ENCODE measurements at places on chromosomes 2 and 18. TPM values are rescaled to one million over a fixed set of nuclear protein-coding genes. Genes with fewer than 3 reads are reported as not detected.

ACVR1 gene
- 33.9 TPM for polyA plus RNA-seq

DNA sequence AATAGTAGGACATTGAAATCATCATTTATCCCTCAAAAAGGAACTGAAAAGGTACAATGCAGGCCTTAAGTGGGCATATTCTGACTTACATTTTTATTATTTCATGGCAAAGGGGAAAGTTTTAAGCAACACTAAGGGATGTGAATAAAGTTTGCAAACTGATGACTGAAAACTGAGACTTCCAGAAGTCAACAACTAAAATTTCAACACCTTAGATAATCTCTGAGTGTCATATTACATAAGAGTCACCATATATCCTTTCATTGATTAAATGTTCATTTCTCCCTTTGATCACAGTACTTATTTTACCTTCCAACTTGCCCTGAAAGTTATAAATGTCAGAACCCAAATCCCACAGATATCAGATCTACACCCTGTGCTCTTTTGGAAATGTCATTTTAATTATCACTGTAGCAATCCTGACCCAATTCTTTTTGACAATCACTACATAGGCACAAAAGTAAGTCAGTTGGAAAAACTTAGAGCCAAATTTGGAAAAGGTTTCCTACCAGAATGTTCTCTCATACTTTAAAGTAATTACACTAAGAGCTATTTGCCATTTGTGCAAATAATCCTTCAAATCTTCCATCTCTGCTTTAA is 44.4 kb upstream of the RNU4ATAC start:
- H3K27ac ChIP-seq = no peak overlapping the region
- no peaks in the 10 kb centered on the region for H3K27me3 ChIP-seq
- no peak overlapping the region for H3K4me3 ChIP-seq
- no peak for DNase-seq

DNA sequence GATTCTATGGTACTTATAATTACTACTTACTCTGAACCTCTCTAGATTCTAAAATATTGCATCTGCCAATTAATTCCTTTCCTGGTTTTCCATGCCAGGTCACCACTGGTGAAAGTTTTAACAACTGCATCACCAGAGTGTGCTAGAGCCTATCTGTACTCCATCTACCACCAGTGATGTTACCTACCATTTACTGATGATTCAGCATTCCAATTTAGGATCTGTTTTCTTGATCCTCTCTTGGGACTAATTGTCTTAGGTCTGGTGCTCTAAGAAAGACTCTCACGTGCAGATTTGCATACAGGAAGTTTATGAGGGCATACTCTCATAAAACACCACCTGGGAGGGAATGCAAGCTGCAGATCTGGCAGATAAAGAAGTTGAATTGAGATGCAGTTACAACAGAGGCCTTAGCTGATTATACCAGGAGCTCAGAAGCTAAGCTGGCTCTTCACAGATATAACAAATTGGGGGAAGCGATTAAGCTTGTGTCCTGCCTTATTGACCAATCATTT is 347.6 kb upstream of the VRK2 start:
- no peaks in the 10 kb centered on the region for H3K4me1 ChIP-seq
- no peak overlapping the region for H3K4me3 ChIP-seq
- H3K36me3 ChIP-seq = no peaks in the 10 kb centered on the region
- no peaks in the 10 kb centered on the region for H3K27me3 ChIP-seq

GRCh38 chr18:37435996-37436395 is 129.6 kb downstream of the CELF4 start:
- no peak overlapping the region for H3K27ac ChIP-seq
- H3K4me1 ChIP-seq = no peaks in the 10 kb centered on the region
- no peak for DNase-seq
- H3K36me3 ChIP-seq = no peaks in the 10 kb centered on the region
- H3K27me3 ChIP-seq = no peaks in the 10 kb centered on the region

ZC3H8 gene
- 16.0 TPM for polyA plus RNA-seq

- no peaks in the 10 kb centered on the region for H3K4me1 ChIP-seq
- H3K36me3 ChIP-seq = no peaks in the 10 kb centered on the region
- H3K27me3 ChIP-seq = no peaks in the 10 kb centered on the region
- no peak overlapping the region for H3K4me3 ChIP-seq
- no peak overlapping the region for H3K27ac ChIP-seq
Measured at GRCh38 chr18:36088256-36088655, 20.9 kb upstream of the RPRD1A start.

GRCh38 chr2:42010743-42011298 is 37.0 kb upstream of the PKDCC start:
- H3K4me3 ChIP-seq = no peak overlapping the region
- H3K27me3 ChIP-seq = no peaks in the 10 kb centered on the region
- DNase-seq = no peak
- H3K4me1 ChIP-seq = no peaks in the 10 kb centered on the region
- H3K27ac ChIP-seq = no peak overlapping the region
- no peaks in the 10 kb centered on the region for H3K36me3 ChIP-seq

Measured in muscle of leg (tissue), 16 donors.